ENCODE measurements at places on chromosomes 5 and 9.

DNA sequence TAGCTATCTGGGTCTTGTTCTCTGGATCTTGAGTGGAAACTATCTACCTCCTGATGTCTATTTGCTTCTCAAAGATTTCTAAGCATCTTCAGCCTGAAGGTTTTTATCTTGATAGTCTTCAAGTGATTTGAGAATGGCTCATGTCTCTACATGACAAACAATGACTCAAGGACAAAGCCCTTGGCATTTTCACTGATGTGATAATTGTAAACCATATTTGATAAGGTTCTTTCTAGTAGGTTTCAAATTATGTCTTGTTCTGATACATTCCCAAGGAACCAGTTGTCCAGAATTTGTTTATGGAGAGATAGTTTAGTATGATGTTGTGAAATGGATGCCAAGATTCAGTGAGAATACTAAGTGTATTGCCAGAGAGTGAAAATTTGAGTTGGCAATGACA is 1079.3 kb upstream of the CDH9 start:
- no peak for DNase-seq

DNA sequence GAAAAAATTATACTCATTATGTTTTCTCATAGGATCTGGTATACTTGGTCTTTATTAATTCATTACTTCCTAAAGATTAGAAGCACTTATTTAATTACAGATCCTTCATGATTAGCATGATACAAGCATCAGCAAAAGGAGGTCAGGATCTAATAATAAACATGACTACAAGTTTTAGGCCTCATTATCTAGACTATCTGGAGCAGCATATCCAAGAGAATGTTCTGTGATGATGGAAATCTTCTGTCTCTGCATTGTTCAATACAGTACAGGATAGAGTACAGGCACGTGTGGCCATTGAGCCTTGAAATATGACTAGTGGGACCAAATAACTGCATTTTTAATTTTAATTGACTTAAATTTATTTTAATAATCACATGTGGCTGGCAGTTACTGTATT is 21.2 kb downstream of the SETX start:
- DNase-seq, result no peak

DNA sequence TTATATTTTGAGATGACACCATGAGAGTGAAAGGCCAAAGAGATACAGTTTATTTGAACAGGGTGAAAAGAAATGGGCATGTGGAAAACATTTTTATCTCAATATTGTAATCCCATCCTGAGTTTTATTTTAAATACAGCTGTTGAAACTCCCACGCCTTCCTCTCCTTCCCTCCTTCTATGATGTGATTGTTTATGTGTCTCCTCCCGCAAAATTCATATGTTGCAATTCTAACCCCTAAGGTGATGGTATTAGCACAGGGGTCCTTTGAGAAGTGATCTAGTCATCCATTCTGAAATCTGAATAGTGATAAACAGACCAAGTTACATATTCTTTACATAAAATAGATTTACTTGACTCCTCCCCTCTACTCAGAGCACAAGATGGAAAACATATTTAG is 1275.4 kb upstream of the C9orf72 start:
- no peak for DNase-seq

DNA sequence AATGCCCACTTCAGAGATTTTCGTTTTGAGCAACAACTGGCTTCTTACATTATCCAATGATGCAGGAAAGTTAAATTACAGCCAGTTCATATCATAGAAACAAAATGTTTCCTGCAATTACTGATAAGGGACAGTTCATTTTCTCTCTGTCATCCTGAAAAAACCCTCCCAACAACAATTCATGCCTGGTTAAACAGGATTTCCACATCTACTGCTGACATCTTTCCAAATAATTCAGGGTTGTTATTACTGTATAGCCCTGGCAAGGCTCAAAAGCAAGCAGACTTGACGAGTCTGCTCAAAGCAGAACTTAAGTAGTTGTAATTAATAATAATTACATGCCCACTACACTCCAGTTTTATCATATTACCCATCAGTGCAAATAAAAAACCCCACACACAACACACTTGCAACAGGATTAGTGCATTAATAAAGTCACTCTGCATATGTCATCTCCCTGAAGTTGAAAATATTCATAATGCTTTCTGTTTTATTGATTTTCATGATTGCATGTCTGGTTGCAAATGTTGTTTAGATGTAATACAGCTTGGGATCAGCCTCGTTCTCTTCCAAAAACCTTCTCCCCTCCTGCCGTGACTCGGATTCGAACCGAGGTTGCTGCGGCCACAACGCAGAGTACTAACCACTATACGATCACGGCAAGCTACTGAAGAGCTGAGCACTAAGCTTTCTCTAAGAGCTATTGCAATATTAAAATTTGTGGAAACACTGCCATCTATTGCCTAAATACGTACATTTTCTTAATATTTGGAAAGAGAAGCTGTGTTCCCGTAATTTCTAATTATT is 119.6 kb upstream of the NFIB start:
- no peak for DNase-seq

DNA sequence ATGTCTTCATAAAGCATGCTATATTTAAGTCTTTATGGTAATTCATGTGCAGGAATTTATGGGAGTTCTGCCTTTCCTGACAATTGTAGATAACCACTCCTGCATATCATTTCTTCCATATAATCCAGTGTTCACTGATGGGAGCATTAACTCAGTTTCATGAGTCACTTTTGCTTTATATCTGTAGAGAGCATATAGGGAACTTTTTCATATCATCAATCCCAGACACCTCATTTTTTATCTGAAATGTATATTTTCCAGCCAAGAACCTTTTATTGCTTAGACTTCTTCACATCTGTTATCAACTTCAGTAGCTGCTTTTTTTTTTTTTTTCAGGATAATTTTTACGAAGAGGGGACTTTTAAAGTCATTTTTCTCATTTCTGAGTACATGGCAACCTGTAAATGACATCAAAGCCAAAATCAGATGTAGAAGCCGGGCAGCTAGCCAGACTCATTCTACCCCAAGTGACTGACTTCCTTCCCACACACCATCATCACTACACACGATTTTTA is 41.1 kb downstream of the NFX1 start:
- DNase-seq, result no peak

DNA sequence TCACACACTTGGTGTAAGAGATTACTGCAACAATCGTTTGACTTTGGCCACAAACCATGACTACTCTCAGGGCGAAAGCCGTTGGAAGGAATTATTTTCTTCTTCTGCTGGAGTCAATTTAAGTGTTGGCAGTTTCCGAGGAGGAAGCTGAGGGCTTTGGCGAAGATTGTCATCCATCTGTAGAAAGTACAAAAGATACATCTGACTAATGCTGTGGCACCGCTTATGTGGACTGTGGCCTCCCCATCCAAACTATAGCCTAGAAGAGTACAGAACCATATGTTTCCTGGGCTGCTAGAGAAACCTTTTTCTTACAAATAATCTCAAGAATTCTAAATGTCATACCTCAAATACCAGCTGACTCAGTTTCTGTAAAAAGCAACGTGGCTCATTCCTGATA is 7.4 kb downstream of the MTX3 start:
- DNase-seq, result no peak

DNA sequence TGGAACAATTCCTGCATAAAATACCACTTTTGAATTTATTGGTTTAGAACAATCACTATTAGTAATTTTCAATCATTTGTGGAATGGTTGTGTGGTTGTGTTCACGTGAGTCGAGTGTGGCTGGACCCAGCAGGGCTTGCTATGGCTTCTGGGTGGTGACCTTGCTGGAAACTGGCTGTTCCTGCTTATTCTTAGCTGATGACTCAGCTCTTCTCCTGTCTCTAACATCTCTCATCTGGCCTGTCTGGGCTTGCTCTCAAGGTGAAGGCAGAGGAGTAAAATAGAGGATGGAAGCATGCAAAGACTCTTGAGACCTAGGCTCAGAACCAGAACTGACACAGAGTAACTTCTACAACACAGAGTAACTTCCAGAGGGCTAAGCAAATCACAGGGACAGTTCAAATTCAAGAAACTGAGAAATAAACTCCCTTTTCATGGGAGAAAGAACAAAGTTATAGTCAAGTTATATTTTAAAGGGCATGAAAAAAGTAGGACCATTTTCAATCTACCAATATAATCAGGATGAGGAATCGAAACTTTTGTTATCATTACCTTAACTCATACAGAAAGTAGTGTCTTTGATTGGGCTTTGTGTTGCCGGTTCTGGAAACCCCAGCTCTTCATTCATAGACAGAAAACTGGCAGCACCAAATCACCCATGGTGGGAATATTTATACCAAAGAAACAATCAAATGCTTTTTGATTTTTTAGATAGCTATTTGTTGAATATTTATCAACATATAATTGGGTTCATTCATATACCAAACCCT is 665.1 kb downstream of the CDH18 start:
- DNase-seq, result peak; percentile 67

GRCh38 chr9:81989700-81990099 is 1.1 kb downstream of the SPATA31D1 start:
- no peak for DNase-seq

- DNase-seq, result peak; percentile 90
Observed at GRCh38 chr5:161763571-161763970, 78.0 kb downstream of the GABRA6 start.

DNA sequence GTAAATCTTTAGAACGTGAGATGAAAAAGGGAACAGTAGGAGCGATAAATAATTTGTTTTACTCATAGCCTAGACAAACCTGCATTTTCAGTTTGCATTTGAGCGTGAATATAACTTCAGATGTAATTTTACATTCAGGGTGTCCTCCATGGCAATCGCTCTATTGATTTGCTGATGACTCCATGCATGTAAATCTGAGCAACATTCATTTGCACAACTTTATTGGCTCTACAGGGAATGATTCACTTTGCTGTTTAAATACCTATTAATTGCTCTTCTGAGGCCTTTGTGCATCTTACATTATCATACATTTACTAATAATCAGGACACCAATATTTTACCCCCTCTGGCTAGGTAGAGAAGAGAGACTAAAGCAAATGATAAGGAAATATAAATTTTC is 122.2 kb downstream of the EGFLAM start:
- DNase-seq, result no peak

- DNase-seq, result no peak
Observed at GRCh38 chr9:97557606-97558095, 56.2 kb downstream of the TMOD1 start.

DNA sequence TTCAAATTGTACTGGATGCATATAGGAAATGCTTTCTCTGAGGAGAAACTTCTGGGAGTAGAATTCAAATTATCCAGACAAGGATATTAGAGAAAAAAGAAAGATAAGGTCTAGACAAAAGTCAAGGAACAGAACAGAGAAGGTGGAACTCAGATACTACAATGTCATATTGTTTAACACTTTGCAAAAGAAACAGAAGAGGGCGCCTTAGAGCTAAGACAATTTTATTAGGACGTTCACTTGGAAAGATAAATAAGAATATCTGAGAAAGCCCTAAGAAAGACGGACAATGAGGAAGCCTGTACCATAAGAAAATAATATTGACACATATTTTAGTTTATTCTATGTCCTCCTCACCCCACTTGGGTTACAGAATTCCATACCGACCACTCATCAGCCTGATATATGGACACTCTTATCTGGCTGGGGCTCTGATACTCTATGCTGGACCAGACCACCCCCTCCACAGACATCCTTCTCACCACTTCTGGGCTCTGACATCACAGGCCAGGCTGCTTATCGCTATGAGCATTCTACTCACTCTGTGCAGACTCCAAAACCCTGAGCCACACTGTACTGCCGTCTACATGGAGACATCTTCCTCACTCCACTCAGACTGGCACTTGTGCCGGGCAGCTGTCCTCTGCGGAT is 9.1 kb upstream of the AK3 start:
- peak; percentile 31 for DNase-seq

DNA sequence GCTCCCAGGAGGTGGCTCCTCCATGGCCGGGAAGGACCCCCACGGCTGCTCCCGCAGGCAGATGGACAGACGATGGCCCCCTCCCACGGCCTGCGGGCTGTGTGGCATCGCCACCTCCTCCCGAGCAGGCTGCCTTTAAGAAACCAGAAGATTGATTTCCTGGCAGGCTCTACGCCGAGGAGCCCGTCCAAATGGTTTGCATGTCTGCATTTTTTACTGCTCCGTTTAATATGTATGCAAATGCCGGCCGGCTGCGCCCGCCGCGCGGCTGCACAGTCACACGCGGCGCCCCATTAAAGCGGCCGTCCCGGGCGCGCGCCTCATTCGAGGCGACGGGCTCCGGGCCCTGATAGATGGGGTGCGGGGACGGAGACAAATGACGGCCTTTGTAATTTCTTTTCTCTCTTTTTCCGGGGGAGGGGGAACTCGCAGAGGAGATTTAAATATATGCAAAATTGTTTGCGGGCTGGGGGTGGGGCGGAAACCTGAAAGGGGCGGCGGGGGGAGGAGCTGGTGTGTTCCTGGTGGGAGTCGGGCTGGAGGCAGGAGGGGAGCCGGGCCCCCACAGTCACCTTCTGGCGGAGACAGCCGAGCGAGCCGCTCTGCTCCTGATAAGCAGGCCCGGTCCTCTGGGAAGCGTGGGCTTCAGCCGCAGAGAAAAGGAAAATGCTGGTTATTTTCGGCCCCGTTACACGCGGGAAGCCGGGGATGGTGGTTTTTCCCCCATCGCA is 158.7 kb upstream of the IER5L start:
- peak; percentile 75 for DNase-seq

DNA sequence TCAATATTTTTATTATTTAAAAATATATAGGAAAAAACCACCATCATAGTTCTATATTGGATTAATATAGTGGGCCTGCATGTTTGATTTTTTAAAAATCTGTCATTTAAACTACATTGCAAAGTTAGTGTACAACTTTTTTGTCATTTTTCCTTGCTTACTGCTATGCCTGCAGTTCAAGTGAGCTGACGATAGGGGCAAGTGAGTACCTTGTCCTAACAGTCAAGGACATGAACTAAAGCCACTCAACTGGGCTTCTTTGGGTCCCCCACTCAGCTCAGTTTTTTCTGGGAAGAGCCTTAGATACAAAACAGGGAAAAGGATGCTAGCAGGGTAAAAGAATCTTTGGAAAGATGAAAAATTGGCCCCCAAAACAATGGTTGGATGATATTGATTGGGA is 269.9 kb downstream of the MAN2A1 start:
- no peak for DNase-seq

- no peak for DNase-seq
Observed at GRCh38 chr5:176533894-176534611, 3.1 kb downstream of the RNF44 start.

GRCh38 chr5:83377131-83377865 is 94.2 kb upstream of the VCAN start:
- no peak for DNase-seq
